ENCODE measurements at places on chromosomes 2 and 18.

DNA sequence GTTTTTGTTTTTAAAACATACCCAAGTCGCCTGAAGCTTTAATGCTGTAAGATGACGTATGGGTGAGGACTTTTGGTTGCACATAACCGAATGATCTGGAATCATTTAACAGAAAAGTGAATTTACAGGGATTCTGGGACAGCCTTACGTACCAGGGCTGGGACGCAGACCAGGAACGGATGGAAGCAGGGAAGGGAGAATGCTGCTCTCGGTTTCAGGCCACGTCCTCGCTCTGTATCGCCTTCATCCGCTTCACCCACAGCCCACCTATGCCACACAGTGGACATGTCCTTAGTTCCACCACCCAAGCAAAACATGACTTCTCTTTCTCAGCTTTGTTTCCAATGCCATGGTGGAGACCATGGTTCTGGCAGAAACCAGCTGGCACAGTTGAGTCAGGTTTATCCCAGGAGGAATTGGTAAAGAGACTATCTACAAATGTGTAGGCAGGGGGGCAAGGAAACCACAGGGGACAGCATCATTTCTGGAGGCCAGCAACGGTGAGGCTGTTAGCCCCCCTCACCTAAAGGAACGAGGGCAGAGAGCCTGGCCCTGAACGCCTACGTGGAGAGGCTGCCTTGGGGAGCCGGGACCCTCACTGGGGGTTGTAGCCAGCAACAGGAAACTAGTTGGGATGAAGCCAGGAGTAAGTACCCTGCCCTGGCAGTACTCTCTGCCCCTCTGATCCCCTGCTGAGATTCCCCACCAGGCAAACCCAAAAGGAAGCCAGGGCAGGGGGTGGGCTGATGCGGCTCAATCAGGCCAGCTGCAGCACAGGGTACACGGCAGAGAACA lies 132.5 kb downstream of the NDUFA10 start:
- DNase-seq: no peak

DNA sequence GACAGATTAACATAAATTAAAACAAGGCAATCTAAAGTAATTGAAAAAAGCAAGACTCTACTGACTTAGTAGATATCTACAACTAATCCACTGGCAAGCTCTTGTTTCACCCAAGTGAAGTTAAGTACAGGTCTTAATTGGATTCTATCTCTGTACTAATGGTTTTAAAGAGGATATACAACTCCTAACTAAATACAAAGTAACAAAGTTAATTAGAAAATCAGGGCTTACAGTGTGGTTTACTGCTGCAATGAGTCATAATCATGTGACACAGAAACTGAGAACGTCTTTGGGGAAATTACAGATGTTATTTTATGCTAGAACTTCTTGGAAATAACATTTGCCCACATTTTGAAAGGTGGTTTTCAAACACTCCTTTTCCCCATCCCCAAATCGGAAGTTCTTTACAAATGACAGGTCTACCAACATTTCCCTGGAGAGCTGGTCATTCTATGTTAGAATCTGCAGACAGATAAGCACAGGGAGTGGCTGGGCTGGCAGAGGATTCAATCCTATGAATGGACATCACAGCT lies 245.3 kb downstream of the STK39 start:
- DNase-seq: peak; percentile 40

DNA sequence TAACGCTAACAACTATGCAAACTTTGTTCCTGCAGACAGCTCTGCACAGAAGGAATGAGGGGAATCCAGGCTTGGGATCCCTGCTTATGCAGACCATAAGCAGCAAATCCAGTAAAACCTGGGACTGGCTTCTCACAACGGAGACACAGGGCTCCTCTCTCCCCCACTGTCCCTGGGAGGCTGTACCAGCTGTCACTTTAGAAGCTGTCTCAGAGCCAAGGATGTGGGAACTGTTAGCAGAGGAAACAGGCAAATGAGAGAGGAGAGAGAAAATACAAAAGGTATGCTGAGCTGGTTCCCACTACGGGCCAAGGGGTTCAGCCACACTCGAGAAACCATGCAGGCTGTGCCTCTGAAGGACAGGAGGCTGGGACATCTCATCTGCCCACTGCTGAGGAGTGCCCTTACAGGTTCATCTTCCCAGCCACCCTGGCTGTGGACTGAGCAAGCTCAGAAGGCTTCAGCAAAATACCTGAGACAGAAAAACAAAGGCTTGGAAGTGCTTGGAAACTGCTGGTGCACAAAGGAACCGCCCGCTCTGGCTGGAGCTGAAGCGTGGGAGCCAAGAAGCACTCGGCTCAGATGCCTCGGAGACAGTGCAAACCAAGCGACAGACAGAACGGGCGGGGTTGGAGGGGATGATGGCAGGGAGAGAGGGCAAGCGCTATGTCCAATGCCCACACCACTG lies 72.5 kb downstream of the FAM210A start:
- no peak for DNase-seq

DNA sequence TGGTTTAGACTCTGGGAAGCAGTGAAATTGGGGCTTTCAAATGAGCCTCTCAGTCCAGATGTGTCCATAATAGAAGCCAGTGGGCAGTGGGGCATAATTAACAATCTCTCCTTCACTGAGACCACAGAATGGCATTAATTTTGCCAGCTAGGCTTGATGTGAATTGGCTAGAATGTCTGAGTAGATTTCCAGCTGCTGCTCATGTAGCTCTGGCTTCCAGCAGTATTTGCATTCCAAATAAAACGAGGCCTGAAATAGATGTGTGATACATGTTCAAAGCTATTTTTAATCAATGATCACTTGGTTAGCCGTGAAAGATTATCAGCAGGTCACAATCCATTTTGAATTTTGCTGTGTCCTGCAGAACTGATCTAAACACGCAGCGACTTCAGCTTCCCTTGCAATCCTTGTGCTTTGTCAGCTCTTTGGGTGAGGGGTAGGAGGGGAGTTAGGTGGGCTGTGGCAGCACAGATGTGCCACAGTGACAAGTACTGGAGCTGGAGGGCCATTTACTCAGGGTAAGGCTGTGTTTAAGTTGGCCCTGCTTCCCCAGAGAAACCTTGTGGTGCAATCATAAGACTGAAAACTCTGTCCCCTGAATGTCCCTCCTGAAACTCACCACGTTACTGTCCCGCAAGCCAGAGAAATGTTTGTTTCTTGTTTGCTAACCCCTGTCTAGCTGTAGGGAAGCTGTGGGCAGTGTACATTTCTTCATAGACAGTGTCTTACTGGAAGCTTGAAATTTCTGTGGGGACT lies 56.9 kb upstream of the TMEM178A start:
- DNase-seq: no peak

GRCh38 chr2:230849633-230850357 lies 14.9 kb upstream of the ITM2C start:
- no peak for DNase-seq

DNA sequence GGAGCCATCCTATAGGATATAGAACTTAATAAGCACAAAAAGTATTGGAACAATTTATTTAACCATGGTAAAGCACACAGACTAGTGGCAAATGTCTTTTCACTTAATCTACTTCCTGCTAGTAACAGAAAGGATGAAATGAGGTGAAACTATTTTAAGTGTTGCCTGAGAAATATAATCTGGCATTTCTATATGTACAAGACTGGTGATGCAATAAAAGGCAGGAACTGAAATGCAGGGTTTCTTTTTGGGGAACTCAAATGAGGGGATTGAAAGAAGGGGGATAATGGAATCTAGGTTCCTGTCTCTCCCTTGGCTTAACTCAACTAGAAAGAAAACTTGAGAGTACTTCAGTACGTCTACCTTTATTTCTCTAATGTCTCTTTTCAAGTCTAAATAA lies 122.3 kb downstream of the MEMO1 start:
- no peak for DNase-seq

GRCh38 chr2:74887445-74887951 lies 53.6 kb downstream of the HK2 start:
- peak; percentile 92 for DNase-seq

GRCh38 chr2:19226386-19226785 lies 132.0 kb downstream of the OSR1 start:
- DNase-seq: no peak

DNA sequence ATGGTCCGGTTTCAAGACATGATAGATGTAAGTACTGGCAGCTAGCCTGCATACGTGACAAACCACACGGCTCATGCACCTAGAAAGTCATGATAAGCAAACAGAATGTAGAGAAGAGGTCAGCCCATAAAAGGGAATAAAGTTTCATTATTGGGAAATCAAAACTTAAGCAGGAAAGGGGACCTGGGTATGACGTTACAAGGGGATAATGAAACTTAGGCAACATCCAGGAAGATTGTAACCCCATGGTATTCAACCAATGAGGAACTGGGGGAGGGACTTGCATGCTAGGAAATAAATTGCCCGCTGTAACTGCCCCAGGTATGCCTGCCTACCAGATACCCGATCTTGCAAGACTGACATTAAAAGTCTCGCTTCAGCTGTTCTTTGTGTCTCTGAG lies 1679.0 kb downstream of the SUCLG1 start:
- DNase-seq: peak; percentile 72

GRCh38 chr2:51918113-51918512 lies 886.2 kb upstream of the NRXN1 start:
- no peak for DNase-seq

- no peak for DNase-seq
Observed at GRCh38 chr2:233853883-233854240, 473 bp downstream of the HJURP start.

GRCh38 chr2:157466764-157467163 lies 22.9 kb upstream of the CYTIP start:
- no peak for DNase-seq

GRCh38 chr2:194587739-194588270 lies 1069.2 kb upstream of the SLC39A10 start:
- DNase-seq: no peak

DNA sequence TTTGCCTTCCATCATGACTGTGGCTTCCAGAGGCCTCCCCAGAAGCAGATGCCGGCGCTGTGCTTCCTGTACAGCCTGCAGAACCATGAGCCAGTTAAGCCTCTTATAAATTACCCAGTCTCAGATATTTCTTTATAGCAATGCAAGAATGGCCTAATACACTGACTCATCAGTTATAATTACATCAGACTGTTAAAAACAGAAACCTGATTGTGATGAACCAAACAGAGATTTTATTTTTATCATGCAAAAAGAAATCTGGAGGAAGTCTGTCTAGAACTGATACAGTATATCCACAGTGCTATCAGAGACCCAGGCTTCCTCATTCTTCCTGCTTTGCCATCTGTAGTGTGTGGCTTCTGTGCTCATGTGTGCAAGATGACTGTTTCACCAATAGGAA lies 93.4 kb upstream of the MEX3C start:
- no peak for DNase-seq

- no peak for DNase-seq
Observed at GRCh38 chr2:182836451-182836850, 30.0 kb downstream of the FRZB start.

- no peak for DNase-seq
Observed at GRCh38 chr2:201040867-201041628, 30.4 kb downstream of the HYCC2 start.

DNA sequence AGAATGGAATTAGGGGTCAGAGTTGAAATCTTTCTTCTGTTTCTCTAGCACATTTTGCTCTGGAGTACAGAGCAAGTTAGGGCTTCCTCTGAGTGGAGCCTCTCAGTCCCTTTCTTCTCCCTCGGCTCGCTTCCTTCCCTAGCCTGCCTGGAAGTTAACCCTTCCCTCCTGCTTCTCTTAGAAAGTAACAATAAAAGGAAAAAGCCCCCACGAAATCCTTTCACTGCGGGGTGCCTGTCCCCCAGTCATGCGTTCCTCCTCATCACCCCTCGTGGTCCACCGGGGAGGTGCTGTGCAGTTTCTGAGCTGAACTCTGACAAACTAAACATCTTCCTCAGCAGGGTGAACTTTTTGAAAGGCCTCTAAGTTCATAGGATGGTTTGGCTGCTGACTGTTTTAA lies 2.0 kb downstream of the IGFBP2 start:
- no peak for DNase-seq

DNA sequence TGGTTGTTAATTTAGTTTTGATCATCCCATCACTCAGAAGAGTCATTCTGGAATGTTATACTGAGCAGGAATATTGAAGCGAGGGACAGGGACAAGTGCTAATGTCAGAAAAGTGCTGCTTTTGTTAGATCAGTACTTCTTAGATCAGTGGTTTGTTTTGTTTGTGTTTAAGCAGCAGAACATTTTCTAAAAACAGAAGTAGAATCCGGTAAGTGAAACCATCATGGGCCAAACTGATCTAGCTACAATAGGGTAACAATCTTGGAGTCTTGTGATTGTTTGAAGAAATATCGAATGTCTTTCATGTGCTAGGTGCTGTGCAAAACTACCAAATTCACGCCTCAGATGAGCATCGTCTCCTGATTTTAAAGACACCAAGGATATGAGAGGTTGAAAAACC lies 45.1 kb upstream of the SEC11C start:
- DNase-seq: no peak

GRCh38 chr18:3472681-3473544 lies 22.9 kb downstream of the TGIF1 start:
- DNase-seq: no peak

DNA sequence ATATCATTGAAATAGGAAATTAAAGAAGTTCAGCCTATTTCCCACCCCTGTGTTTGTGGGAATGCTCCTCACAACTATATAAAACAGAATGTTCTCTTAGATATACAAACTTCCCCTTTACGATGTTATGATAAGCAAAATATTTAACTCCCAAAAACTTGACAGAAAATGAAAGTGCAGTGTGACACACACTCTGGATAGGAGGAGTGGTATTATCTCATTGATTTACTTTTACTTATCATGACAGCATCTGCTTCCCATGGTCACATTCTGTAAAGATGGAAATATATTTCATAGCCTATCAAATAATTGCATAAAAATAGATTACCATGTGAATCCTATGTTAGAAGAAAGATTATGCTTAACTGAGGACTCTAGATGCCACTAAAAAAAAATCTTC lies 96.6 kb upstream of the STK17B start:
- DNase-seq: peak; percentile 23

GRCh38 chr2:165905854-165906253 lies 47.7 kb downstream of the TTC21B start:
- DNase-seq: no peak

- DNase-seq: no peak
Observed at GRCh38 chr2:234328444-234328990, 168.4 kb downstream of the ARL4C start.

GRCh38 chr2:165899311-165899710 lies 54.3 kb downstream of the TTC21B start:
- DNase-seq: peak; percentile 54

- DNase-seq: no peak
Observed at GRCh38 chr2:70854411-70854810, 18.8 kb upstream of the CD207 start.

DNA sequence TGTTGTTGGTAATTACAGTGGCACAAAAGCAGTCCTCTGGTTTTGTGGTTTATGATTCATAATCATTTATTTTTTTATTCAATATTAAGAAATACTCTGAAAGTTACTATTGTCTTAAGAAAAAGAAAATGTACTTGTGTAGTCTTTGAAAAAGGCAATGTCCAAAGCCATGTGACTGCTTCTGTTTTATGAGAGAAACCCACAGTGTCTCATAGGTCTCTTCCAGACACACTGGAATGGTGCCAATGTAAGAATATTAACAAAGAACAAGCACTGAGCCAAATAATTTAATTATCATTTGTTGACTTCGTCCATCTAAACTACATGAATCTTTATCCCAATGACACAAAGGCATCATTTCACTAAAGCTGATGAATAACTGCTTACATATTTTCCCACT lies 62.5 kb downstream of the RPRM start:
- DNase-seq: peak; percentile 7

- DNase-seq: no peak
Observed at GRCh38 chr2:112639936-112640335, 5.8 kb upstream of the SLC20A1 start.

- no peak for DNase-seq
Observed at GRCh38 chr2:68032702-68033101, 30.1 kb downstream of the C1D start.

GRCh38 chr2:95031076-95031725 lies 5.7 kb downstream of the MAL start:
- DNase-seq: no peak
